Ovary (tissue), 10 donors: ENCODE measurements at places on chromosomes 3 and 15.

DNA sequence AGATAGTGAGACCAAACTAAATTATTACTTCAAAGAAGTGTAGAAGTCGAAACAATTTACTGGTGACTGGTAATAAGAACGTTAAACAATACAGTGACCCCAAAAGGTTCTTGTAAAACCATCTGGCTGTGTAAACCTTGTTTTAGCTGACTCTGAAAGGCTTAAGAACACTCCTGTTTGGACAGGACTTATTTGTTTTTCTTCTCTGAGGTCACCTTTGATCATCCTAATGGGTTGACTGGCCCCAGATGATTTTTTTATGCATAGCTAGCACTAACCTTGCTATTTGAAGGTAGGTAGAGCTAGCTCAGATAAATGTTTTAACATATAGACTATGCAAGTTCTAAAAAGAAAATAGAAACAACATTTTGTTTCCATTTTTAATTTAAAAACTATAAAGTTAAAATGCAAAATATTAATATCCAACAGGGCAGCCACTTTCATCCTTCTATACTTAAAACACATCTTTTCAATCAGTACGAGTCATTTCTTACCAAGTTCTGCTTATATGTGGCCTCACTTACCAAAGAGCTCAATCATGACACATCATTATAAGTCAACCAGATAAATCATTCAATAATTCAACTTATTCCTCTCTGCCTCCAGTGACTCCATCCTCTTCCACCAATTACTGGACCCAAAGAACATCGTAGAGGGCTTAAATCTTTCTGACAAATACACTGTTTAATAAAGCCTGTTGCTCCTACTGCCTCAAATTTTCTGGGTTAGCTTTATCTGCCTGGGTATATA, 158.8 kb downstream of the SSR3 start:
- DNase-seq, result no peak

DNA sequence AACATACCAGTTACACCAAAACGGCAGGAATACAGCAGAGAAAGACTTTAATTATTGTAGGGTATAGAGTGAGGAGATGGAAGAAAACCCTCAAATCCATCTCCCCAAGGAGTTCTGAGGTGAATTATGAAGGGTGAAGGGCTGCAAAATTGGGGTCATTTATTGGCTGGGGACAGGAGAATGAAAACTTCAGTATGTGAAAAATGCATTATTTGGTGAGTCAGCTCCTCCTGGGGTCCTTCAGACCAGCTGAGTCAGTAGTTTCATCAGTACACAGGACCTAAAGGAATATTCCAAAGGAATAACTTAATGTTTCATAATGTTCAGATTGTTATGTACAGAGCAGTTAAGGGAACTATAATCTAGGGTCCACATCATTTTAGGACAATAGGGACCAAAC, 566.0 kb downstream of the GBE1 start:
- DNase-seq, result no peak

- no peak for DNase-seq
Observed at GRCh38 chr3:59998058-59998457, 948.2 kb upstream of the CFAP20DC start.

- DNase-seq, result no peak
Observed at GRCh38 chr15:62521396-62521795, 356.3 kb upstream of the C2CD4B start.

DNA sequence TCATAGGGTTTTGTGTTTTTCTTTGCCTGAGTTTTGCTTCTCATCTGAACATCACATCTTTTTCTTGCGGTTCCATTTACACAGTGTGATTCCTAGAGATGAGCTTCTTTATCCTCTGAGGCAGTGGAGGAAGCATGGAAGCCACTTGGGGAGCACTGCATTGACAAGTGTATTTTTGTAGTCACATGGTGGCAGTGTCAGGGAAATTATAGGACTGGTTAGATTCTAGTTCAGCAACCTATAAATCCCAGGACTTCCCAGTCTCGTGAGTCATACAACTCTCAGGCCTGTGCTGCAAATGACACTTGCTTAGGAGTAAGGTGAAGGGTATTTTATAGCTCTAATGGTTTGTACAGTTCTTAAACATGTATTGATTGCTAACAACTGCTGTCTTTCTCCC, 58.4 kb downstream of the RBM6 start:
- no peak for DNase-seq

GRCh38 chr3:17755836-17756235, 13.4 kb upstream of the TBC1D5 start:
- DNase-seq, result no peak

- no peak for DNase-seq
Observed at GRCh38 chr3:19645093-19645492, 288.9 kb downstream of the EFHB start.

- no peak for DNase-seq
Observed at GRCh38 chr3:156579427-156579851, 24.5 kb upstream of the SSR3 start.

DNA sequence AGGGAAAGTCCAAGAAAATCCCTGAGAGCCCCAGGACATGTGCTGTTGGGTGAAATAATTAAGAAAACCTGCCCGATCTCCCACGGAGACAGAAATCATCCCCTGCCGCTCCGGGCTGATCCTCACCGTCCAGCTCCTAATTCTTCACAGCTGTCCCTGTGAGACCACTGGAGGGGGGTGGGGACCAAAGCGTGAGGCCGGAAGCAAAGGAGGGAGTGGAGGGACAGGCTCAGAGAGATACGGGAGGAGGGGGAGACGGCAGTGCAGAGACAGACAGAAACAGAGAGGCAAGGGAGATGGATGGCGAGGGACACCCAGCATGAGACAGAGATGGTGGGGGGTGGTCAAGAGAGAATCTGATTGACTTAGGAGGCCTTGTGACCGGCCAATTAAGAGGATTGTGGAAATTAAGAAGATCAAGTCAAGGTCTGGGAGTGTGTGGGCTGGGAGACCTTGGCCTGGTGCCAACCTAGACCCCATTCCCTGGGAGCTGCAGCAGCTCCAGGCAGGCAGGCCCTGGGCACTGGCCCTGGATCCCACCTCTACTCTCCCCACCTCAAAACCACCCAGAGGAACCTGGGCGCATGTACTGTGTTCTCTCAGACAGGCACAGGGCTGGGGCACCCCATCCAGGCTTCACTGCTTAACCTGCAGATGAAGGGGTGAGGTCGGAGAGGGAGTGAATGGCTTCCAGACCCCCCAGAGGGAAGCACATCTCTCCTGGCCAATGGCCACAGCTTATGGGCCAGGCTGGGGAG, 113.2 kb upstream of the ALDH1A3 start:
- DNase-seq, result no peak
